ENCODE measurements at places on chromosomes 11 and 22.

DNA sequence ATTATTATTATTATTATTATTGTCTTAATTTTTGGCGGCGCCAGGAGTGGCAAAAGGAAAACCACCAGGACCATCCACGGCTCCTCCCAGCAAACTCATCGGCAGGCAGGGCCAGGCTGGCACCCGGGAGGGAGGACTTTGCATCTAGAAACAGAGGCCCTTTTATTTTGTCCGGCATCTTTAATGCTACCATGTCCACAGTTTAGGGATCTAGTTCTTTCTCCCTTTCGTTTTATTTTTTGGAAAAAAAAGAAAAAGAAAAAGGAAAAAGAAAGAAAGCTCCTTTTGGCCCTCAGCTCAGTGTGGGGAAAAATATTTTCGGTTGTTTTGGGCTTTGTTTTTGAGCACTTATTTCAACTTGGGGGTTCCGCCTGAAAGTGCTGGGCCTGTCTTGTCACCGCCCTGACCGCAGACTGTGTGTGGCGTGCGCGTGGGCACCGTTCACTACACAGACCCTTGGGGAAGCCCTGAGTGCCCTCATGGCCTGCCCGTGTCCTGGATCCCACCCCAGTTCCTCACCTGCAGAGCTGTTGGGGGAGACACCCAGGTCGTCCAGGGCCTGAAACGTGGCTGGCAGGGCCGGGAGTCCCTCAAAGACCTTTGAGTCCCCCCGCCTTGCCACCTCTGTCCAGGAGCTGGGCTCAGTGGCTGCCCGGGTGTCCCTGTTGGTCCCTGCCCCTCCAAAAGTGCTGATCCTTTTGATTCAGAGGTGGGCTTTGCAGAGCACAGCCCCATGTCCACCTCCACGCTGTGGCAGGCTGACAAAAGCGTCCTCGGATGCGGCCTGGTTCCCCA is 69.1 kb upstream of the PPARA start:
- DNase-seq, result no peak

DNA sequence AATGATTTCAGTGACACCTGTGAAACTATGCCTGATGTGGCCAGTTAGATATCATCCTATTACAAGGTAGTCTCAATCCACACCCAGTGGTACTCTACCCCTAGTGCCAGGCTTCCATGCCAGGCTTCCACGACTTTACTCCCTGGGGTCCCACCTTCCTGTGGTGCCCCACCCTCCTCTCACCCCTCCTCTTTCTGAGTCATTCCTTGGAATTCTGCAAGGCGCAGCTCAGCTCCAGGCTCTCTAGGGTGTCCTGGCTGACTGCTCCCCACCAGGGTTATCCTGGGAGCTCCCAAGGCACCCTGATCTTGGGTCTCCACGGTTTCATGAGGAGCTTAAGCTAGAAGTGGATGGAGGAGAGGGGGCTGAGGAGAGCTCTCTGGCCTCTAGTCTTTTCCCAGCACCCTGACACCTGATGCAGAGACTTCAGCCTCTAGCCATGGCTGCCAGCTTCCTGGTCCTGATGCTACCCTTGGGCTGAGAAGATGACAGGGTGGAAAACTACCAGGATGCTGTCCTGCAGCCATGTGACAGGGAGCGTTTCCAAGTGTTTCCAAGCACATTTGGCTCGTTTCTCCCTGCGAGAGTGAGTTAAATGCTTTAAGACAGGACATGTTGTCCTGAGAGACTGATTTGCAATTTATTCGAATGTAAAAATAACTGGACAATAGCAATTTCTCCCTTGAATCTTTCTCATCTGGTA is 1461.2 kb downstream of the TBC1D22A start:
- no peak for DNase-seq

DNA sequence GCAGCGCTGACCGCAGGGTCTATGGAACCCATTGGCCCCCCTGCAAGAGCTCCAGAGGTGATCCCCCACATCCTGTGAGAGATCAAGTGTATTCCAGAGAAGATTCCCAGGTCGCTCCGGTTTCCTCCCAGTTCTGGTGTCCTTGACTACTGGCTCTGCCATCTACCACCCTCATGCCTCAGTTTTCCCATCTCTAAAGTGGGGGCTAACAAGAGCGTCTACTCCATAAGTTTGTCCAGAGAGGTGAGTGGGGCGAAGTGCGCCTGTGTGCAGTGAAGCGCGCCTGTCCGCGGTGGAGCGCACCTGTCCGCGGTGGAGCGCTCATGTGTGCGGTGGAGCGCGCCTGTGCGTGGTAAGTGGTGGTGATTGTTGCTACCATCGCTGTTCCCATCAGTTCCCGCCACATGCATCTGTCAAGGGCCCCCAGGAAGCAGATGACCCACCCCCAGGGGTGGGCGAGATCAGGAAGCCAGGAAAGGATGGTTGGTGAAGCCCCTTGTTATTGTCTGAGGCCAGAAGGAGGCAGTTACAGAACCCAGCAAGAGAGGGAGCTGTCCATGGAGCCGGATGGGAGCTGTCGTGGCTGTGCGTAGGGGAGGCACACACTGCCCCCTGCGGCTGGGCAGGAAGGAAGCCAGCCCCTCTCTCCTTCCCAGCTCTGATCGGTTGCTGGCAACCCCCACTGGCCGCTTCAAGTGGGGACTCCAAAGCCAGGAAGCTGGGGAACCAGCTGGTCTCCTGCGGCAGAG is 73.2 kb upstream of the FGF3 start:
- no peak for DNase-seq

DNA sequence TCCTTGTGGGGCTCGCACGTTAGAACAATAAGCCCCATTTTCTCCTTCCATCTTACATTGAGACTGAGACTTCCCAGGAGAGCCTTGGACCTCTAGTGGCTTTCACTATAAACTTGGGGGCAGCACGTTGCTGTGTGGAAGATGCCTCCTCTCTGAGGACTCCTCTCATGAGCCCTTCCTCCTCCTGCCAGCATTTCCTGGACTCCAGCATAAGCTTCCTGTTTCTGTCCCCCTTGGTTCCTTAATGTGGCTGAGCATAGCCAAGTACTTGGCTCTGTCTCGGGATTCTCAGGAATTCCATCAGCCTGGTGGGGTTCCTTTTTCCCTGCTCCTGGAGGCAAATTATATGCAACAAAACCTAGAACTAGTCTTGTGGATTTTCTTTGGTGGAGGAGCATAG is 38.8 kb upstream of the UBASH3B start:
- DNase-seq, result no peak

- DNase-seq, result no peak
Measured at GRCh38 chr11:110894224-110894623, 182.0 kb upstream of the ARHGAP20 start.

- no peak for DNase-seq
Measured at GRCh38 chr11:111762981-111763643, 3.1 kb downstream of the PPP2R1B start.

GRCh38 chr11:133082841-133083488 is 449.3 kb downstream of the OPCML start:
- DNase-seq, result peak; percentile 35

- no peak for DNase-seq
Measured at GRCh38 chr11:131077340-131077739, 161.1 kb upstream of the SNX19 start.

GRCh38 chr11:87422566-87422965 is 384.8 kb downstream of the TMEM135 start:
- DNase-seq, result no peak

DNA sequence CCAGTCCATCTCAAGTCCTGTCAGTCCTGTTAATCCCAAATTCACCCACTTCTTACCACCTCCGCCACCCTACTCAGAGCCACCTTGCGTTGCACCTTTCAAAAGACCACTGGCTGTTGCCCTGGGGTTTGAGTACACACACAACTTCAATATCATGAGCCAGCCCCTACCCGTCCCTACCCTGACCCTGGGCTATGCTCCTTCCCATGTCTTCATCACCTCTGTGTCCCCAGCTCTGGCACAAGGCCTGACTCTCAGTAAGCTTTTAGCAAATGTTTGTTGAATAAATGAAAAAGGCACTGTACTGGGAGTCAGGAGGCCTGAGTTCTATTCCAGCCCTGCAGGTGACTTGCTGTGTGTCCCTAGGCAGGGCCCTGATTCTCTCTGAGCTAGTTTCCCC is 26.5 kb downstream of the OTOG start:
- no peak for DNase-seq

- no peak for DNase-seq
Measured at GRCh38 chr11:32109138-32109537, 18.3 kb downstream of the RCN1 start.

DNA sequence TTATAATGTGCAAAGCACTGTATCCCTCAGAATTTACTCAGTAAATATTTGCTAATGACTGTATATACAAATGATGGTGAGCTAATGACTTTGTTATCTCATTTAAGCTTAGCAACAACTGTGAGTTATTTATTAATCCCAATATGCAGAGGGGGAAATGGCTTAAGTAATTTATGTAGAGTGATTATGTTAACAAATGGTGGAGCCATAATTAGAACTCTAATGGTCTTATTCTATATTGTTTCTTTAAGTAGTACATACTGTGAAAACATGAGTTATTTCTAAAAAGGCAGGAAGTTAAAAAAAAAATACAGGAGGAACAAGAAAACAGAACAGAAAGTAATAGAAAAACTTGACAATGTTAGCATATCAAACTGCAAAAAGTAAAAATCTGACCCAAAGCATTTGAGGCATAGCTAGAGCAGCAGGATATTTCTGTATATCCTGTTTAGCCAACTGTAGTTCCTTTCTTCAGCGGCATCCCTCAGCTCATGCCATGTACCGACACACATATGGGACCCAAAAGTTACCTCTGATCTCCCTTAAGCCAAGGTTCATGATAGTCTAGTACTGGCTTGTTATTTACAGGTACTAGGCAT is 94.2 kb downstream of the FCHSD2 start:
- DNase-seq, result no peak

DNA sequence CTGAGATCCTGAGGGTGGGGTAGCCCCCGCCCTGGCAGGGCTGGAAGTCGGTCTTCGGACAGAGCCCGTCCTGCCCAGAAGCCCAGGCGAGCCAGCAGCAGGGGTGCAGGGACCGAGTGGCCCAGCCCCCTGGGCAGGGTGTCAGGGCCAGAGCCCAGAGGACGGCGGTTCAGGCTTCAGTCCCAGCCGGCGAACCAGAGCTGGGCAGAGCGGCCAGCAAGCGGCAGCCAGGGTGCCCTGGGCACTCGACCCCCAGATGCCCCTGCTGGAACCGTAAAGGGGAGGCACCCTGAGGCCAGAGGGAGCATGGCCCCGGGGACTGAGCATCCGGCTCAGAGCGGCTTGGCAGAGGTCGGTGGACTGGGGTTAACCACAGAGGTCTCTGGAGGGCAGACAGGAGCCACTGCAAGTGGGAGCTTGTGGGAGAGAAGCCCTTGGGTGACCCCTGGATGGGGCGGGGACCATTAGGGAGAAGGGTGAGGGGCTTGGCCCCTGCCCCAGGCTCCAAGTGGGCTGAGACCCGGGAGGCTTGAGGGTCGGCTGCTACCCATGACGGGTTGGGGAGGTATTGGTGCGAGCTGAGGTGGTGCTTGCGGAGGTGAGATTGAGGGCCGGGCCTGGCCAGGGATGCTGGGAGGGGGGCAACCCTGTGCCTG is 15.9 kb downstream of the LSP1 start:
- DNase-seq, result no peak

GRCh38 chr11:116825854-116826750 is 3.0 kb upstream of the APOA4 start:
- no peak for DNase-seq

- no peak for DNase-seq
Measured at GRCh38 chr11:3614742-3615171, 27.0 kb downstream of the ART5 start.

- DNase-seq, result peak; percentile 17
Measured at GRCh38 chr11:10413268-10413667, 41.8 kb upstream of the AMPD3 start.

GRCh38 chr11:80261776-80262175 is 820.9 kb upstream of the TENM4 start:
- DNase-seq, result no peak

GRCh38 chr22:49883294-49883640 is 29.6 kb downstream of the ZBED4 start:
- no peak for DNase-seq

DNA sequence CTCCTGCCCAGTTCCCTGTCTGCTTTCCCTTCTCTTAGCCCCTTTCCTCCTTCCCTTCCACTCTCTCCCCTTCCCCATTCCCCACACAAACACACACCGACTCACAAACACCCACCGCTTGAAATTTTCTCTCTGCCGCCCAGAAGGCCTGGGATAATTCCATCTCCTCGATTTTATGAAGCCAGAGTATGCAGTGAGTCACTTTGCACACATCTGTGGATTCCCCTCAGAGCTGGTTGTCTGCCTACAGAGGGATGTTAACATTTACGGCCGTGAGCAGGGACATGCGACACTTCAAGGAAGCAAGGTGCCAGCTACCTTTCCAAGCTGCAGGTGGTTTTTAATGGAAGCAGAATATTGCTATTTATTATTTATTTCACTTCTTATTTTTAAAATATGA is 332.0 kb downstream of the TENM4 start:
- no peak for DNase-seq

Measured in NCI-H2029 (cell line).